ENCODE measurements at places on chromosomes 7 and 10.

DNA sequence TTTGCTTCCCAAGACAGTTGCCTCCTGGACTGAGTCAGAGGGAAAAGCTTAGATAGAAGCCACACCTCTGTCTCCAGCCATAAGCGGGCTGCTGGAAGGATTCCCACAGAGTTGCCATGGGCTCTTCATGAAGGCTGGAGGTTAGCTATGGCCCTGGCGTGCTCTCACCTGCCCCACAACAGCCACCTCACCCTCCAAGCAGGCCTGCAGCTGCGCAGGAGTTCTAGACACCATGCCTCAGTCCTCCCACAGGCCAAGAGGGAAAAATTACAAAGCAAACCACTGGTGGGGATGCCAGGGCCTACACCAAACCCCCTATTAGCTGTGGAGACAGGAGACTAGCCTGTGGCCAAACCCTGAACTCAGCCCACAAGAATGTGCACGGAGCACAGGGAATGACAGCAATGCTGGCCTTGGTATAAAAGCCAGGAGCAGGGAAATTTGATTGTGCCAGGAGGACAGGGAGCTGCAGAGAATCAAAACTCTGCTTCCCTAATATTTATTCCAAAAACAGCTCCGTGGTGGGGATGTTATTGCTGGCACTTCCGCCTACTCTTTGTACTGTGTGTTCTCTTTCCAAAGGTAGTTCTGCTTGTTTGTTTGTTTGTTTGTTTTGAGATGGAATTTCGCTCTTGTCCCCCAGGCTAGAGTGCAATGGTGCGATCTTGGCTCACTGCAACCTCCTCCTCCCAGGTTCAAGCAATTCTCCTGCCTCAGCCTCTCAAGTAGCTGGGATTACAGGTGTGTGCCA is 60.3 kb upstream of the STK17A start:
- no peak for DNase-seq

DNA sequence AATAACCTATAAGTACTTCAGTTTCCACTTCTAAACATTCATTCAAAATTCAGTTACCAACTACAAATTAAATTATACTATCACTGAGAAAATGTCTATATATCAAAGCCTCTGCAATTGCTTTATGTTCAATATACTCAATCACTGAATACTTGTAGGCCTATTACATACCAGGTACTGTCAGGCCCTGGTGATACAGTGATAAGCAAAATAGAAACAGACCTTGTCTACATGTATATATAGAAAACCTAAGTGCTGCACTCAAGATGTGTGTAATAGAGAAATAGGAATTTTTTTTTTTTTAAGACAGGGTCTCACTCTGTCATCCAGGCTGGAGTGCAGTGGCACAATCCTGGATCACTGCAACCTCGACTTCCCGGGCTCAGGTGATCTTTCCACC is 53.7 kb upstream of the PHF14 start:
- no peak for DNase-seq

DNA sequence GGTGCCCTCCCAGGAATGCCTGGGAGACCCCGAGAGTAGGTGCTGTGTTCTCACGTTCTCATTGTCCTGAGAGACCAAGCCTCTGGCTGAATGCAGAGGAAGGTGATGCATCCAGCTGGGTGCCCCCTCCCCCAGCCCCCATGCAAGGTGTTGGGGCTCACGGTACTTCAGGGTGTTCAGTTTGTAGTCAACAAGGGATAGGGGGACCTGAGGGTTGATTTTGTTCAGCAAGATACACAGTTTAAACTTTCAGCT is 60.4 kb upstream of the DUSP5 start:
- DNase-seq: no peak

- no peak for DNase-seq
These were observed 2.6 kb downstream of the SMURF1 start for GRCh38 chr7:99141334-99141733.

Measured in effector CD4-positive, alpha-beta T cell (primary cell).